ENCODE measurements at places on chromosomes 6 and 20.

DNA sequence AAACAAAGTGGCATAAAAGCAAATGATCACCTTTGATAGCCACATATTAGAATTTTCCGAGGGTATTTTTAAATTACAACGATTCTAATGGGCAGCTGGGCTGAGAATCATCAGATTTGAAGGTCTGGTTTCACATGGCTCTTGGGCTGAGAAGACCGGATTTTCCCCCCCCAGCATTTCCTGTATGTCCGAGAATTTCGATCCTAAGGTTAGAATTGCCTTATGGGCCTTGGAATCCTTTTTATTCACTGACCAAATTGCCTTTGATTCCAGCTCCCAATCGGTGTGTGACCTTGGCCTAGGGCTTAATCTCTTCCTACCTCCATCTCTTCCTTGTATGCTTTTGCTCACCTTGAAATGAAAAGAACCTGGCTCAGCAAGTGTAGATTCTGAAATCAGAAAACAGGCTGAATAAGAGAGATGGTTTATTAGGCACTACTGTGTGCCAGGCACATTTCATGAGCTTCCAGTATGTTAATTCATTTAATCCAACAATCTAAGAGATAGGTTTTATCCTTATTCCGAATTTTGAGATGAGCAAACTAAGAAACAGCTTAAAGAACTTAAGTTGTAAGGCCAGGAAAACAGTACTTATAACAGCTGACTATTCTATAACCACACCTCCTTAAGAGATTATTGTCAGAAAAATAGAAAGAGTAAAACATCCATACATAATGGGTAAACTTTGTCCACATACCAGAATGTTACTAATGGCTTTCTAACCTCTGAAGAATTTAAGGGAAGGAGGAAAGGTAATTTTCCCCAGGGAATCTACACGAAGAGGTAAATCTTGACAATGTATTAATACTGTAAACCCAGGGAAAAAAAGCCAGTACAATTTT lies 39.4 kb downstream of the HFE start:
- DNase-seq: no peak

GRCh38 chr20:38164069-38164468 lies 1.0 kb downstream of the TGM2 start:
- DNase-seq: no peak

GRCh38 chr20:32526125-32526524 lies 59.0 kb downstream of the NOL4L start:
- no peak for DNase-seq

- DNase-seq: peak; percentile 65
These were observed 533 bp downstream of the ZFAND3 start for GRCh38 chr6:37819802-37820717.

GRCh38 chr6:37489697-37490336 lies 9.9 kb downstream of the CCDC167 start:
- DNase-seq: no peak

DNA sequence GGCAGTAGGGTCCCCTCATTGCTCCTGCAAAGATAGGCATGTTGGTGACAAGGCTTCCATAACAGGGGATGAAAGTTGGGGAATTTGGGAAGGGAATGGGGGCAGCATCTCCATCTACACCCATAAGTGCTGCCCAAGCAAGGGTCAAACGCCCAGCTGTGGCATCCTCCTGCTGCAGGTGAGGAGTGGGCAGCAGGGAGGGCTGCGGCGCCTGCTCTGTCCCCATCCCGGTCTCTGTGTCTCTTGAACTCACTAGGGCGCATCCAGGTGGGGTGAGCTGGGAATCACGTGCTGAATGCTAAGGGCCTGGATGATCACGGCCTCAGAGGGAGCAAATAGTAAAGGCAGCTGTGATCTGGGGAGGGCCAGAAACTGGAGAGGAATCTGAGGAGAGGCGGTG lies 9.1 kb downstream of the MICA start:
- DNase-seq: no peak

GRCh38 chr20:23588434-23589403 lies 17.0 kb downstream of the CST9 start:
- no peak for DNase-seq

GRCh38 chr20:56925082-56925830 lies 296.1 kb downstream of the TFAP2C start:
- no peak for DNase-seq

GRCh38 chr6:128463942-128464341 lies 56.5 kb downstream of the PTPRK start:
- no peak for DNase-seq

DNA sequence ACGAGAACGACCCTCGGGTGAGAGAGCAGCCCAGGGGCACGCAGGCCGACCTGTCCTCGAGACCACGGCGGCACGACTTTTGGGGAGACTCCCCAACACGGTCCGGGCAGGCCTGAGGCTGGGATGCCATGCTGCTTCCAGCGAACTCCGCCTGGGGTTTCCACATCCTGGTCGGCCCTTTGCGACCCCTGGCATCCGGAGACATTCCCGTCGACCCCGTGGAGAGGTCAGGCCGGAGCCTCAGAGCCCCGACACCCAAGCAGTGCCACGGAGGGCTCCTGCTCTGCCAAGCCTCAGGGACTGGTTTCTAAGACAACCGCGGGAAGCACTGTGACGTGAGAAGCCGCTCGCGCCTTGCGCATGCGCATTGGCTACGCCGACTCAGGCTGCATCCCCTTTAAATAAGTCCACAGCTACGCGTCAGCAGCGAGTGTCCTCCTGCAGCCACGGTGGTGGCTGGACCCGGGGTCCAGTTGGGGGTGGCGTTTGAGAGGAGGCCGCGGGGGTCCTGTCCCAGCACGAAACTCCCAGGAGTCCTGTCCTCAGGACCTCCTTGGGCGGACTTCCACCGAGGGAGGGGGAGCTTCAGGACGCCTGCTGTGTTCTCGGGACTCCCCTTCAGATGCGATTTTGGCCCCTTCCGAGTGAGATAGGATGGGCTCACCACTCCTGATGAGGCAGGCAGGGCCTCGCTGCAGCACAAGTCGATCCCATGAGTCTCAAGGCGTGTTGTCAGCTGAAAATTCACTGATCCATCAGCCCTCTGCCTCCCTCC lies 1089.3 kb upstream of the DEFB115 start:
- no peak for DNase-seq

DNA sequence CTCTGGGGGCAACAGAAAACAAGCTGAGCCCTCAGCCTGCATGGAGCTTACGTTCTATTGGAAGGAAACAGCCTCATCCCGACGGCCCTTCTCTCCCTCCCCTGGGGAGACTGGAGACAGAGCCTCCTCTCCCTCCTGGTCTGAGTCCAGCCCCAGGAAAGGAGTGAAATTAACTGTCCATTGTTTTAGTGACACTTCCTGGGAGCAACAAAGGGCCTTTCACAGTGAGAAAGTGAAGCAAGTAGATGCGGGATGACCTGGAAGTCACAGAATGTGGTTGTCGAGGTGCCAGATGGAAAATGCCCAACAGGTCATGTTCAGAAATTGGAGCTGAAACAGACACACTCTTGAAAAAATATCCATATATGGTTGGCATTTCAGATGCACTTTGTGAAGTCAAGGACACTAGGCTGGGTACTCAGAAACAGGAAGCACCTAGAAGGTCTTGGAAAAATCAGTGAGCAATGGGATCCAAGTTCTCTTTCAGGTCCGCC lies 77.8 kb downstream of the TFAP2C start:
- no peak for DNase-seq

DNA sequence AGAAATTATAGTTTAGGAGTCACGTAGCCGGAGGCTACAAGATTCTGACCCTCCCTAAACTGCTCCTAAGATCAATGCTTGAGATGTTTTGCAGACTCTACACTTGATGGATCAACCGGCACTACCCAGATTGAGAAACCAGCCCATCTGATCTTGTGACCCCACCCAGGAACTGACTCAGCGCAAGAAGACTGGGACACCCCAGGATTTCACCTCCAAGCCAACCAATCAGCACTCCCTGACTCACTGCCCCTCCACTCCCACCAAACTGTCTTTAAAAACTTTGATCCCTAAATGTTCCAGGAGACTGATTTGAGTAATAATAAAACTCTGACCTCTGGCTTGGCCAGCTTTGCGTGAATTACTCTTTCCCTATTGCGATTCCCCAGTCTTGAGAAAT lies 99.8 kb downstream of the OPRM1 start:
- no peak for DNase-seq

GRCh38 chr6:135789375-135790050 lies 62.0 kb upstream of the PDE7B start:
- DNase-seq: no peak

DNA sequence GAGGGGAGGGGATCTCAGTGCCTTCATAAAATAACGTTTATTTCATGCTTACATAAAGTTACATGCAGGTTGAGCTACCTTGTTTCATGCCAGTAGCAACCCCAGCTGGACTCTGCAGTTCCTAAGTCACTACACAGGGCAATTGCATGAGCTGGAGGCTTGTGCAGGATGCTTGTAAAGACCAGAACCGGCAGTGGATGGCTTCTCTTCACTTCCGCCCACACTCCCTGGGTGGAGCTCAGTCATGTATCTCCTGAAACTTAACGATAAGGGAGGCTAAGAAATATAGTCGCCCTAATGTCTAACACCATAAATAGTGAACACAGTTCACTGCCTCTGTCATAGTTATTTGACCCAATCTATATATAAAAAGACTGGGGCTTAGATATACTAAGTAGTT lies 99.4 kb upstream of the RAB32 start:
- no peak for DNase-seq

- DNase-seq: no peak
These were observed 200.6 kb downstream of the DTNBP1 start for GRCh38 chr6:15462256-15462655.

DNA sequence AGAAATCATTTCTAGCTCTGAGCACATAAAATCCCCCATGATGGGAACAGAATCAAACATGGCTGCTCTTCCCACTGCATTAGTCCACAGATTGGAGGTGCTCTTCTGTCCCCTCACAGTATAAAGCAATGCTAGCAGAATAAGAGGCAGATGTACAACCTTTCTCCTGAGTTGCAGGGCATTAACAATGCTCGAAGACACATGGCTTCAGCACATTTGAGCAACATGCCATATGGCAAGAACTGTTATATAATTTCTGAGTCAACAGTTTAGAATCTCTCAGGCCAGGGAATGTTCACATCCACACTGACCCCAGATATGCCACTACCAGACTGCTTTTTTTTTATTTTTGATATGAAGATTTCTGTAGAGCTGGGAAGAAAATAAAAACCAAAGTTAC lies 119.6 kb downstream of the KIF13A start:
- no peak for DNase-seq
